ENCODE measurements at places on chromosomes 6 and 20.

DNA sequence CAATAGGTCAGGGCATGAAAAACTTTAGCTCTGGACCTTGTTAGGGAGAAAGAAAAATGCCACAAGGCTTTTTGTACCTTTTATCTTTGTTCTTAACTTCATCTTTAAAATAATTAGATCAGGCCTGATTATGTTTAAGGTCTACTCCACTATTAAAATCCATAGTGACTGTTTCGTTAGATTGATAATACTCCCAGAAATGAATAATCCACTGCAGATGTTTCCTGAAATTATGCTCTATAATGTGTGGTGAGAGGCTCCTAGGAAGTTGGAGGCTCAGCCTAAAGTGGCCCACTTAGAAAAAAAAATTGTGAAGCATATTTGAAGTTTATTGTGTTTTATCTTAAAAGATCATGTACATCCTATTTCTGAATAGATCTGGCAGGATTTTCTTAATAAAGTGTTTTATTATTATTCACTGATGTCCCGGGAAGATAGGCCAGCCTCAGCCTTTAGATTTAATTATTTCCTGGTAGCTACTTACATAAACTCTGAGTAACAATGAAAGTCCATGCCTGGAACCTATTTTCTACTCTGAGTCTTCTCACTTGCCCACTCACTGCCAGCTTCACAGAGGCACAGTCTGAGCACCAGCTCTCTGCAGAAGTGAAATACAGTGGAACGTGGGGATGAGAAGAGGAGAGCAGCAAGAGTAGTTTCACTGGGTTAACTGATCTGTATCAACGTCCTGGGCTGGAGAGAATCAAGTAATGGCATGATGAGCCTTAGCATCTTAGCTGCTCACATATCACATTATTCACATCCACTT, 126.8 kb upstream of the TMEM170B start:
- DNase-seq, result no peak

DNA sequence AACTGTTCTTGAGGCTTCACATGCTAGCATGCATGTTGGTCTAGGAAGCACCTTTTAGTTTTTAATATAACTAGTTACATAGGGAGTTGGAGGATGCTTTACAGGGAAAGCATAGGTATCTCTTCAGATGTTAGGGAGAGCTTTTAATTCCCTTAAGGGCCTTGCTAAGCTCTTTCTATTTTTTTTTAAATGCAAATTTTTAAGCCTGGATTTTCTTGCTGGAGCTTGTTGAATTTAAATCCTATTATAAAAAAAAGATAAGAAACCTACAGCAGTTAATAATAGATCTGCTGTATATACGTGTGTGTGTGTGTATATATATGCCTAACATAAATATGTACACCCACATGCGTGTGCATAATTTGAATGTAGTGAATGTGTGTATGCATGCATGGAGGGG, 79.0 kb downstream of the FIG4 start:
- DNase-seq, result no peak

DNA sequence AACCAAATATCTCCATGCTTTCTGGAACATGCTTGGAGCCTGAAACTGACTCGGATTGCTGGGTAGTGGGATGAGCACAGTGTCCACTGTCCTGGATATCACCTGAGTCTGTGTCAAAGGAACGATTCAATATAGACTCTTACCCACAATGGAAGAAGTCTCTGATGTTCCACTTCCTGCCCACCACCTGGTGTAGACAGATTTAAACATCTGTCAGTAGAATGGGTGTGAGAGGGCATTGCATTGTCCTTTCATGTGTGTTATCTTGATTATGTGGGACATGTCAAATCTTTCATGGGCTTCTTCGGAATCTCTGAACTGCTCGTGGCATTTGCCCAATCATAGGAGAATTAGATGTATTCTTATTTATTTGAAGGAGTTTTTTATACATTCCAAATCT, 20.8 kb downstream of the ULBP3 start:
- no peak for DNase-seq

GRCh38 chr6:81565071-81565470, 187.4 kb downstream of the TENT5A start:
- peak; percentile 16 for DNase-seq

- DNase-seq, result peak; percentile 55
Observed at GRCh38 chr20:3932681-3933080, 43.5 kb downstream of the PANK2 start.

DNA sequence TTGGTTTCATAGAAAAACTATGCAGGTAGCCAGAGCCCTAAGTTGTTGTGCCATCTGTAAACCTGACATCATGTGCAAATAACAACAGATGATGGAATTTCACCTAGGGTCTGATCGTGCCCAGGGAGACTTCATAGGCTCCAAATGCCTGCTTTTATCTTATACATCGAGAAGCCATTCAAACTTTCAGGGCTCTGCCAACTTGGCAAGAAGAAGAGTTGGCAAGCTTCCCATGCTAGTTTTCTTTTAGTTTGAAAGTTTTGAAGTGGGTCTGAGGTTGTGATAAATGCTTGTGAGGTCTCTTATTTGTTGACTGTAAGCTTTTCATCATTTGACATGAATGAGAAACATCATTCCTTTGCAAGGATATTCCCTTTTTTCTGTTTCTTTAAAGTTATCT, 175.4 kb upstream of the FLRT3 start:
- no peak for DNase-seq

- DNase-seq, result peak; percentile 92
Observed at GRCh38 chr6:134436281-134436815, 118.4 kb upstream of the SGK1 start.

DNA sequence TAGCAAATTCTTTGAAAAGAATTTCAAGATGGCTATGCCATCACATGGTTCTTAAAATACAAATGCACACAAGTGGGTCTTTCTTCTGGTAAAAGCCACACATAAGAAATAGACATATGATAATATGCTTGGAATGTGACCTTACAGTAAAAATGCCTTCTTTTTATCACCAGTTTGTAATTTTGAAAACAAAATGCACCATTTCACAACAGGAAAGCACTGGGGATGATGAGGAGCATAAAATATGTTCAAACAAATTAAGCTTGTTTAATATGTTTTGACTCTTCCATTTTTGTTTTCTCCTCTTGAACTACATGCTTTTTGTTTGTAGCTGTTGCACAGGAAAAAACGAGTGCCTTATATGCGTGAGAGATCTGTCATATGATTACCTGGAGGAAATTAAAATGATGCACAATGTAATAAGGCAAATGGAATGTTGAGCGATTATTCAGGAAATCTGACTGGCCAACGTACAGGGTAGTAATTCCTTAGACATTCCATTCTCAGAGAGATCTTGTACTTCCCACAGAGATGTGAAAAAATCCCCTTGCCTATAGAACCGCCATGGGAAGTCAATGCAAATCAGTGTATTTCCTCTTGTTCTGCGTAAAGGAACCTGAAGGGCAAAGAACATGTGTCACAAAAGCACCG, 911.6 kb downstream of the TFAP2A start:
- no peak for DNase-seq

- DNase-seq, result no peak
Observed at GRCh38 chr6:154824076-154824475, 90.9 kb downstream of the SCAF8 start.

DNA sequence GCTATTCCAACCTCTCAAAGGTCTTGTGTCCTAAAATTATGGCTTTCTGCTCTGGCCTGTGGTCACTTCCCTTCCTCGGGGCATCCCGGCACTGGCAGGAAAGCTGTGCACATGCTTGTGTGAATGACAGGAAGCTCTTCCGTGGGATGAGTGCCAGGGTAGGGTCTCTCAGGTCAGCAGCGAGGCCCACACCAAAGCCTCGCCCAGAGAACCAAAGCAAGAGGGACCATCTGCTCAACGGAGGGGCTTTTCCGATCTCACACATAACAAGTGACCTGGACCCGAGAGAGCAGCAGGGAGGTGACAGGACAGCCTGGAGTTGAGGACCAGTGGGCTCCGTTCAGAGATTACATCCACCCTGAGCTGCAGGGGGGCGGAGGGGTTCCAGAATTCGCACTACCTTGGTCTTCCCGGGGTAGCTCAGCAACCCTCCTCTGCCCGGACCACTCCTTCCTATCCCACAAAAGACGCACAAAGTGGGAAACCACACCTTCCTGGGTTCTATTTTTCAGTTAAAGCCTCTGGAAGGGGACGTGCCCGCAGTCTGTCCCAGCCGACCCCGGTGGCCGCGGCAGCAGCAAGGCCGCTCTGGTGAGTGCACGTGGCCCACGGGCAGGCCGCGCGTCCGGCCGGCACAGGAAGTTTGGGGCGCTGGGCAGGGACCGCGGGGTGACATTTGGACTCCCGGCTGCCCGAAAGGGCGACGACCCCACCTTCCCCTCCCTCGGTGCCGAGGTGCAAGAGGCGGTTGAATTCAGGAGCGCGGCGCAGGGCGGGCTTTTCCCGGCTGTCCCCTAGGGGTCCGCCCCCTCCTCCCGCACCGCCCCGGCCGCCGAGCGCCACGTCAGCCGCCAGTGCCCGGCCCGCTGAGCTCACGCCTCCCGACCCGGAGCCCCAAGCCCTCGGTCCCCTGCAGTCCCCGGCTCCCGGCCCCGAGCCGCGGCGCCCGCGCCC, 988 bp downstream of the TXNDC5 start:
- DNase-seq, result peak; percentile 56

- DNase-seq, result no peak
Observed at GRCh38 chr20:57872816-57873409, 163.1 kb upstream of the PMEPA1 start.

DNA sequence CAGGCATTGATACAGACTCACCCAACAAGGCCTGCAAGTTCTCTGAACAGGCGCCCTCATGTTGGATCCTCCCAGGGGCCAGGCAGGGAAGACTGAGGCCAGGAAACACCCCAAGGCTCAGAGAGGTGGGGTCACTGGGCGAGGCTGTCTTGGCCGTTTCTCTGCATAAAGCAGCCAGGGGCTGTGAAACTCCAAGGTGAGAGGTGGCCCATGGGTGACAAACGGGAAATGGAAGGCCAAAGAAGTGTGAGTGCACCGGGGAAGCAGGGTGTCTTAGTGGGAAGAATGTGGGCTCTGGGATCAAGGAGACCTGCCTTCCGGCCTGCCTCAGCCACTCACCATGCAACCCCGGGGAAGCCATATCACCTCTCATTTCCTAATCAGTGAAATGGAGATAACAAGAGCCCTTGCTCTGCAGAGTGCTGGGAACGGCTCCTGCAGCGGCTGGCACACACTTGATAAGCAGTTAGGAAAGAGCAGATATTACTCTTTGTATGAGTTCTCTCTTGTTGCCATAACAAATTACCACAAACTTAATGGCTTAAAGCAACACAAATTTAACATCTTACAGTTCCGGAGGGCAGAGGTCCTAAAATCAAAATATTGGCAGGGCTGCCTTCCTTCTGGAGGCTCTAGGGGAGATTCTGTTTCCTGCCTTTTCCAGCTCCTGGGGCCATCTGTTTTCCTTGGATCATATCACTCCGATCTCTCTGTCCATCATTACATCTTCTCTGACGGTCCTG, 168.6 kb downstream of the NFATC2 start:
- DNase-seq, result no peak

DNA sequence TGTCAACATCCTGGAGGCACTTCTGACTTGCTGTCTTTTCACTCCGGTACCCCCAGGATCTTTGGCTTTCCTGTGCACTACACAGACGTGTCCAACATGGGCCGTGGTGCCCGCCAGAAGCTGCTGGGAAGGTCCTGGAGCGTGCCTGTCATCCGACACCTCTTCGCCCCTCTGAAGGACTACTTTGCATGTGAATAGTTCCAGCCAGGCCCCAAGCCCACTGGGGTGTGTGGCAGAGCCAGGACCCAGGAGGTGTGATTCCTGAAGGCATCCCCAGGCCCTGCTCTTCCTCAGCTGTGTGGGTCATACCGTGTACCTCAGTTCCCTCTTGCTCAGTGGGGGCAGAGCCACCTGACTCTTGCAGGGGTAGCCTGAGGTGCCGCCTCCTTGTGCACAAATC, 12.0 kb upstream of the MAPRE1 start:
- no peak for DNase-seq

DNA sequence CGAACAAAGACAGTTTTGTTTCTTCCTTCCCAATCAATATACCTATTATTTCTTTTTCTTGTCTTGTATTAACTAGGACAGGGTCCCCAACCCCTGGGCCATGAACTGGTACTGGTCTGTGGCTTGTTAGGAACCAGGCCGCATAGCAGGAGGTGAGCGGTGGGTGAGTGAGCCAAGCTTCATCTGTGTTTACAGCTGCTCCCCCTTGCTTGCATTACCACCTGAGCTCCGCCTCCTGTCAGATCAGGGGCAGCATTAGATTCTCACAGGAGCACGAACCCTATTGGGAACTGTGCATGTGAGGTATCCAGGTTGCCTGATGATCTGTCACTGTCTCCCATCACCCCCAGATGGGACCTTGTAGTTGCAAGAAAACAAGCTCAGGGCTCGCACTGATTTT, 151.9 kb downstream of the CDKAL1 start:
- DNase-seq, result no peak

GRCh38 chr6:113328886-113329381, 528.2 kb upstream of the MARCKS start:
- DNase-seq, result no peak

- no peak for DNase-seq
Observed at GRCh38 chr6:18343741-18344140, 43.4 kb upstream of the RNF144B start.

- no peak for DNase-seq
Observed at GRCh38 chr20:45354423-45355208, 6.4 kb upstream of the SDC4 start.

GRCh38 chr6:111687652-111688051, 82.0 kb upstream of the TRAF3IP2 start:
- no peak for DNase-seq

DNA sequence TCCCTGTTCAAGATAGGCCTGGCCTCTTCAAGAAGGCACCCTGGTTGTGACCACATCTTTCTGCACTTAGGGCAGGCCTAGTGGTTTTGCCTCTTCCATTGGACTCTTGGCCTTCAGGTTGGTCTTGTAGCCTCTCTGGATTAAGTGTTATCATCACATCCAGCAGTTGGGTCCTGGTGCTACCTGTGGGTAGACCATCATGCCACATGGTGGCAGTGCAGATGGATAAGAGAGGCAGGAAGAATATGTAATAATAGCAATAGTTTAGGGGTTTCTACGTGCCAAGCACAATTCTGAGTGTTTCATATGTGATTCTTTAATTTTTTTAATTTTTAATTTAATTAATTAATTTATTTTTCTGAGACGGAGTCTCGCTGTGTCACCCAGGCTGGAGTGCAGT, 28.5 kb upstream of the SNRPB2 start:
- no peak for DNase-seq

DNA sequence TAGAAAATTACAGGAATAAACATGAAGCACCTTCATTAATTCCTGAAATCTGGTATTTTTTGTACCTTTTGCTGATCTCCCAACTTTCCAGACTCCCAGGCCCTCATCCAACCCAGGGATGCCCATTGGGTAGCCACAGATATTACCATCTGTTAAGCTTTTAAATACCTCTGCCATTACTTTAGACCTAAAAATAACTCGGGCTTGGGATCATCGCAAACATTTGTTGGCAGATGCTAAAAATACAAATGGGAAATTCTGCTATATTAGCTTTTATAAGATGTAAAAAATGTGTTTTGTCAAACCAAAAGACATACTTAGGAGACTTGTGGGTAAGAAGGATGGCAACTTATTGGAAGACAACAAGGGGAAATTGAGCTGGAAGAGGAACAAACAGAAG, 376.1 kb downstream of the CENPW start:
- DNase-seq, result no peak
